ENCODE measurements at places on chromosomes 4 and X.

DNA sequence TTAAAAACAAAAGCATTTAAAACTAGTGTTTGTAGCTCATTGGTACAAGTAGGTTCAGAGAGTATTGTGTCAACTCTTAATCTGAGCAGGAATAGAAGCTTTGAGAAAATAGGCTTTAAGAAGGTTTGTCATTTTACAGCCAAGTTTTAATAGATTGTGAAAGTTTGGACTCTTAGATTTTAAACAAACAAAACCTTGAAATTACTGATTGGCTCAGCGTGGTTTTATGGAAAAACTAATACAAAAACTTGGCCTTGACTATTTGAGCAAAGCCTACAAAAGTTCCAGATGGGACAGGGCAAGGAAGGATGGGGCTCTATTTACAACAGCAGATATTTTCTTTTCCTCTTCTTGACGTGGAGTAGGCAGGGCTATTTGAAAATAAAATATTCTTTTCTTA lies 16.5 kb downstream of the ZFX start:
- no peak for DNase-seq

GRCh38 chr4:142324572-142324971 lies 521.5 kb downstream of the INPP4B start:
- DNase-seq: no peak

DNA sequence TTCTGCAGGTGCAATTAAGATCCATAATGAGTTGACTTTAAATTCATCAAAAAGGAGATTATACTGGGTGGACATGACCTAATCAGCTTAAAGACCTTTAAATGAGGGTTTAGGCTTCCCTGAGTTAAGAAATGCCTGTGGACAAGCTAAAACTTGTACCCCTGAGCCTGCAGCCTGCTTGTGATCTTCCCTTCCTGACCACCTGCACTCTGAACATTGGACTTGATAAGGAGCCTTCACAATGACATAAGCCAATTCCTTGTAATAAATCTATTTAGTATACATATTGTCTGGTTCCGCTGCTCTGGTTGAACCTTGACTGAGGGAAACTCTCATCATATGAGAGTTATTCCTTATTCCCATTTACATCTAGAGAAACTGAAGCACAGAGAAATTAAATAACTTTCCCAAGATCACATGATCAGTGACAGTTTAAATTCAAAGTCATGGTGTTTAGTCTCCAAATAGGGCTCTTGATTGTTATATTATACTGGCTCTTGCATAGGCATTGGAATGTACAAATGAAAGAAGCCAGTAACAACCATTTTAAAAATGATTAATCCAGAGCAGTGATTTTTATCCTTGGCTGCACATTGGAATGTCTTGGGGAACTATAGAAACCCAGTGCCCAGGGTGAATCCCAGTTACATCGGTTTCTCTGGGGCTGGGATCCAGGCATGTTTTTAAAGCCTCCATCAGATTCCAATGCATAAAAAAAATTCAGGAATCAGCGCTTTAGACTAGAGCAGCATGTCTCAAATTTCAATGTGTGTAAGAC lies 136.1 kb downstream of the MSL3 start:
- DNase-seq: no peak

DNA sequence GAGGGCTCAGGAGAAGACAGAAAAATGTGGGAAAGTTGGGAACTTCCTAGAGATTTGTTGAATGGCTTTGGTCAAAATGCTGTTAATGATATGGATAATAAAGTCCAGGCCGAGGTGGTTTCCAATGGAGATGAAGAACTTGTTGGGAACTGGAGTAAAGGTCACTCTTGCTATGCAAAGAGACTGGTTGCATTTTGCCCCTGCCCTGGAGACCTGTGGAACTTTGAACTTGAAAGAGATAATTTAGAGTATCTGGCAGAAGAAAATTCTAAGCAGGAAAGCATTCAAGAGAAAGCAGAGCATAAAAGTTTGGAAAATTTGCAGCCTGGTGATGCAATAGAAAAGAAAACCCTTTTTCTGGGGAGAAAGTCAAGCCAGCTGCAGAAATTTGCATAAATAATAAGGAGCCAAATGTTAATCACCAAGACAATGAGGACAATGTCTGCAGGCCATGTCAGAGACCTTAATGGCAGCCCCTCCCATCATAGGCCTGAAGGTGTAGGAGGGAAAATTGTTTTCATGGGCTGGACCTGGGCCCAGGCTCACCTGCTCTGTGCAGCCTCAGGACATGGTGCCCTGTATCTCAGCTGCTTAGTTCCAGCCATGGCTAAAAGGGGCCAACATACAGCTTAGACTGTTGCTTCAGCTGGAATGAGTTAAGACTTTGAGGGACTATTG lies 203.8 kb downstream of the RELL1 start:
- no peak for DNase-seq

GRCh38 chr4:36320117-36320896 lies 38.9 kb downstream of the DTHD1 start:
- DNase-seq: no peak

DNA sequence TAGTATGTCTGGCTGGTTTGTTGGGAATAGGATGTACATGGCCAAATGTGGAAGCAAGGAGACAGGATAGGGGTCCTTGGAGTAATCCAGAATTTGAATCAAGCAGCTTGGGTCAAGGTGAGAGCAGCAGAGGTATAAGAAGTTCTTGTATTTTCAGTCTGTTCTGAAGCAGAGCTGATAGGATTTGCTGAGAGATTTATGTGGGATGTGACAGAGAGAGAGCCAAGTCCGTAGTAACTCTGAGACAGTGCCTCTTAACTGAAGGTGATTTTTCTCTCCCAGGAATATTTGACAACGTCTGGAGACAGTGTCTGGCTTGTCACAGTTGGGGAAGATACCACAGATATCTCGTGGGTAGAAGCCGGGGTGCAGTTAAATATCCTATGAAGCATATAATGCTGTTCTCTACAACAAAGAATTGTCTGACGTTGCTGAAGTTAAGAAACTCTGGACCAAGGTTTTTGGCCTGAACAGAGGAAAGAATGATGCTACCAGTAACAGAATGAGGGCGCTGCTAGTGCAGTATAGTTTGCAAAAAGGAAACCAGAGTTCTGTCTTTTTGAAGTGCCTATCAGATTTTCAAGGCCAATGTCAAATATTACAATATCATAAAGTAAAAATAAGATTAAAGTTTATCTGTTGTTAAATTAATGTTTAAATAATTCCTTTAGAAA lies 184.0 kb downstream of the ARHGAP24 start:
- DNase-seq: no peak

DNA sequence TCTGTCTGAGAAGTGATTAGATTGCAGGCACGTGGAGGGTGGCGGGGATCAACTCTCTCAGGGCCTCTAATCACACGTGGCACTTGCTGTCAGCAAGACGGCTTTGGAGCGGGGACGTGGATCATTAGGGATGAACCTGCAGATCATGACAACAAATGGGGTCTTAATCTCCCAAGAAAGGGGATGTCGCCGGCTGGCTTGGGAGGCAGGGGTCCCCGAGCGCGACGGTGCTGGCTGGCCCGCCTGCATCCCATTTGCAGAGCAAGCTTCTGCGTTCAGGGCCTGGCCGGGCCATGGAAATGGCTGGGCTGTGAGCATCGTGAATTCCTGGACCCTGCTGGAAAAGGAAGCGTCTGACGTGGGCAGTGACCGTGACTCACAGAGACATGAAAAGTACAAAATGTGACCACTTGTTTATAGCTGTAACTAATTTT lies 85.1 kb upstream of the SHOX start:
- DNase-seq: no peak

GRCh38 chr4:184235526-184235925 lies 17.9 kb upstream of the ENPP6 start:
- no peak for DNase-seq

DNA sequence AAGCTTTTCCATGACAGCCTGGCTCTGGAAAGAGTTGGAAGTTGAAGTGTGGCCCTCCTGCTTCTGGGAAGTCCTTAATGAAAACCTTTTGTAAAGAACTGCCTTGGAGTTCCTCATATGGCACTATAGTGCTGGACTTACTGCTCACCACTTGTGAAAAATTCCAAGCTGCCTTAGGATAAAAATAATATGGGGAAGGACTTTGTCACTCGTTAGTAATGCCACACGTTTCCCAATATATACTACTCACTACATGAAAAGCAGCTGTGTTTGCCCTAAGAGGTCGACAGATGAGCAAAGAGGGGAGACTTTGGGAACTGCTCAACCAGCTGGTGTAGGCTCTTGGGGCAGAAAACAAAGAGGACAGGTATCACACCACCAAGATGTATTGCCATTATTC lies 11.7 kb downstream of the OPHN1 start:
- no peak for DNase-seq

GRCh38 chr4:152588869-152589268 lies 53.0 kb upstream of the FBXW7 start:
- no peak for DNase-seq

- DNase-seq: no peak
Measured at GRCh38 chr4:126957556-126957955, 675.2 kb upstream of the INTU start.

DNA sequence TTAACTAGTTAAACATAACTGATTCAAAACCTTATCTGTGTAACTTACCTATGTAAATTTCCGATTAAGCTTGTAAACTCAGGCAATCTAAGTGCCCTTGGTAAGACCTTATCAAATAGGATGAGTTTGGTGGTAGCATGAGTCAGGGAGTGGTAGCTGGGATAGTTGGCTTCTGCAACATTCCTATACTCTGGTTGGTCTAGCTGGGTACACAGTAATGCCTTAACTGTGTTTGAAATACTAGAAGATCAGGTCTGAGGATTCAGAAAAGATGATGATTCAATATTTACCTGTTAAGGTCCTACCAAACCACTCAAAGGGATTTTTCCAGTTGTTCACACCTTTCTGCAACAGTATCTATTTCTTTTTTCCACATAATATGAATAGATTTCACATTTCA lies 5.3 kb downstream of the YIPF7 start:
- no peak for DNase-seq

- DNase-seq: no peak
Measured at GRCh38 chr4:160129439-160129838, 1026.6 kb downstream of the RAPGEF2 start.

GRCh38 chr4:91427171-91427570 lies 876.6 kb upstream of the GRID2 start:
- no peak for DNase-seq
